ENCODE measurements at places on chromosomes 2 and 18.

DNA sequence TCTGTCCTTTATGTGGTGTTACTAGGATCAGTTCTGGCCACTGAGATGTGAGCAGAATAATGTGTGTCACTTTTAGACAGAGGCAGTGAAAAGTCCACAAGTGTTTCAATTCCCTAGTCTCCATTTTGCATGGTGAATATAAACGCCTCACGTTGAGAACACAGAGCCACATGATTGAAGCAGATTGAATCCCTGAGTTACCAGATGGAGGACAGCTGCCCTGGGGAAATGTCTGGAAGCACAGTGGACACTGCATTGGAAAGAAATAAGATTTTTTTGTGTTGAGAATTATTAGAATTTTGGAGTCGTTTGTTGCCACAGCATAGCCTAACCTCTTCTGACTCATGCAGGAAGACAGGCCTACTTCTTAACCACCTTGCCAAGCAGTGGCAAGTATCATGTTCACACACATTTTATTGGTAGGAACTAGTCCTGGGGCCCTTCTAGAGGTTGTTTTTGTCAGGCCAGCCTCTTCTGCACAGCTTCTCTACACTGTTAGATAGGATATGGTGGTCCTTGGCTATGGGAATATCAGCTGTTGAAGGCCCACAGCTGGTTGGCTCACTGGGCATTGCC is 188.6 kb downstream of the TMEM182 start:
- no peak for DNase-seq

DNA sequence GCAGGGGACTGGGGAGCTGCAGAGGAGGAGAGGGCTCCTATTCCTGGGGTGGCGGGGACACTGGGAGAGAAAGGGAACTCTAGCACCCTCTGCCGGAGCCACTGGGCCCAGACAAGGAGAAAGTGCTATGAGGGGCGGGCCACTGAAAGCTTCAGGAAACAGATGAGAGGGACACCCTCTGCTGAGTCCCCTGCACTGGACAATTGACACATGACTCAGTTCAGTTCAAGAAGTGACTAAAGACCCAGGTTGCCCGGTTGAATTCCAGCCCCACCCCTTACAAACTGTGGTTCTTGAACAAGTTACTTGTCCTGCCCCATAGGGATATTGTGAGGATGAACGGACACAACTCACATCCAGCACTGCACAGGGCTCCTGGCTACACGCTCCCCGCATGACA is 5.0 kb downstream of the RUFY4 start:
- DNase-seq: peak; percentile 20

- no peak for DNase-seq
These were observed 175.6 kb downstream of the MC4R start for GRCh38 chr18:60196836-60197606.

DNA sequence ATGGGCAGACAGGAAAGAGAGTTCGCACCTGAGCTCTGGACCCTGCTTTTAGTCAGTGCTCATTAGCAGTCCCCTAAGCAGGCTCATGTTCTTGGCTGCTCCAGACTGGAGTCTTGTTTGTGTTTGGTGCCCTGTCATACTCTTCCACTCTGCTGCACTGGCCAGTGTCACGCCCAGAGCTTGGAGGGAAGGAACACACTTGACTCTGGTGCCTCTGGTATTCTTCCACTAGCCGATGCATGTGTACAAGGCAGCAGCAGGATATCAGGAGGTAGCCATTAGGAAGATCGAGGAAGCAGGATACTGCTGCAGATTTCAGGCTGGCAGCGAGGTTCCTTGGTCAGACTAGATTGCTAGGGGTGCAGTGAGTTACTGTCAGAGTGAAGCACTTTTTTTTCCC is 81.4 kb upstream of the B3GNT2 start:
- DNase-seq: no peak

DNA sequence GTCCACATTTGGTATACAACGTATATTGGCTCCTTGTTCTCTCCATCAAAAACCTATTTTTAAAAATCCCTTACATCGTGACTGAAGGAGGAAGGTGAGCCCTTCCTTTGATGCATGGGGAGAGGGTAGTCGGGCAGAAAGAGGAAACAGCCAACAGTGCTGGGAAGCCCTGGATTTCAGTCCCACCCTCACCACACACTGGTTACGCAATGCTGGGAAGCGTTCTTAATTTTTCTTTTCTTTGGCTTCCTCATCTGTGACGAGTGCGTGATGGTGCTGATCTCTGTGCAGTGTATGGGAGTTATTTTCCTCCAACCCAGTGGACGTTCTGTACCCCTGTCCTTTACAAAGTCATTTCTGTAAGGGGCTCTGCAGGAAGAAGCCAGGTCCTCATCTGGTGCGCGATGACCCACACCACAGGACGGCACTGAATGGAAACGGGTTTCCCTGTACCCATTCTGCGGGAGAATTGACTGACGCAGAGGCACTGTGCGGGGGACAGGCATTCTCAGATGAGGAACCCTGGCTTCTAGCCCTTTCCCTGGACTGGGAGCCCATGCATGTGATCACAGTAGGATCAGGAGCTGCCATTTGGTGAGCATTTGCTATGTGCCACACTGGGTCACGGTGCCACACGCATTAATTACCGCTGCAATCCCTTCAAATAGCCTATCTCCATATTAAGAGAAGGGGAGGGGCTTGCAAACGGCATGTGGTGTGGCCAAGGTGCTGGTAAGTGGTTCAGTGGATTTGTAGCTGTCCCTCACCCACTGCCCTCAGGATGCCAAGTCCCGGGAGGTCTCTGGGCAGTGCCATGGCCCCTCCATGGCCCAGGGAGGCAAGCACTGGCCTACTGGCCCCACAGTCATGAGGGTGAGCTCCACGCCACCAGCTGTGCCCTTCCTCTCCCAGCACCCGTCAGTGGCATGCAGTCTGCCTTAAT is 4.3 kb downstream of the COLEC11 start:
- no peak for DNase-seq

DNA sequence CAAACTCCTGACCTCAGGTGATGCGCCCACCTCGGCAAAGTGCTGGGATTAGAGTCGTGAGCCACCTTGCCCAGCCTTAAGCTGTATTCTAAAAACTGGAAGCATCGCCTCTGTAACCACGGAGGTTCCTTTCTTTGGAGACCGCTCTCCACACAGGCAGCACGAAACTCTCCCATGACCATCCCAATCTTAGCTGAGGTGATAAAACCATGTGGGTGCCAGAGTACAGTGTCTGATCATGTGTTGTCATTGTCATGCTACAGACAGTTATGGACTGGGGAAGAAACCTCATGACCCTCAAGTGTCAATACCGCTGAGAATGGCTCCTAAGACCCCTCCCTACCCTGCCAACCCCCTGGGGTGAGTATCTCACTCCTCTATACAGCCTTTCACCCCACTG is 41.4 kb upstream of the EPG5 start:
- no peak for DNase-seq

DNA sequence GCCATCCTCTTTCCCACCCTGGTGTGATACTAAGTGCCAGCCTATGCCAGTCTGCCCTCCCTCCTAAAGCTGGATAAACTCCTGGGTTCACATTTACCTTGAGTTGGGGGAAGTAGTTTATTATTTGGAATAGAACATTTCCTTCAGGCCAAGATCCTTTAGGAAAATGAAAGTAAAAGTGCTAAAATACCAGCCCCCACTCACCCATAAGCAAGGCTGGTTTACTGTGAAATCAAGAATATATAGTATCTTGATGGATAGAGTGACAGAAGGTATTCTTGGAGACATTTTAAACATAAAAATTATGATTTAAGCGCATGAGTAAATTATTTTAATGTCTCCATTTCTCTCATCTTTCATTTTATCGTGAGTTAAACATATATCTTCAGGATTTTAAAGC is 27.1 kb downstream of the ZNF532 start:
- DNase-seq: no peak

DNA sequence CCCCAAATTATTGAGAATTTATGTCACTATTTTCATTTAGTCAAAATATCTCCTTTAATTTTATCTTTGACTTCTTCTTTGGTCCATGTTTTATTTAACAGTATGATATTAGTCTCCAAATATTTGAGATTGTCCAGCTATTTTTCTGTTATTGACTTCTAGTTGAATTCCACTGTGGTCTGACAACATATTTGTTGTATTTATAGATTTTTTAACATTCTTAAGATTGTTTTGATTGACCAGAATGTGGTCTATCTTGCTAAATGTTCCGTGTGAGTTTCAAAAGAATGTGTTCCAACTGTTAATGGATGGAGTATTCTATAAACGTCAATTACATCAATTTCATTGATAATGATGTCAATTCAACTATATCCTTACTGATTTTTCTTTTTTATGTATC is 1452.1 kb downstream of the SUCLG1 start:
- DNase-seq: no peak

GRCh38 chr2:38462121-38462661 is 85.1 kb upstream of the ATL2 start:
- peak; percentile 58 for DNase-seq

- no peak for DNase-seq
These were observed 180.2 kb downstream of the INHBB start for GRCh38 chr2:120526047-120526562.

DNA sequence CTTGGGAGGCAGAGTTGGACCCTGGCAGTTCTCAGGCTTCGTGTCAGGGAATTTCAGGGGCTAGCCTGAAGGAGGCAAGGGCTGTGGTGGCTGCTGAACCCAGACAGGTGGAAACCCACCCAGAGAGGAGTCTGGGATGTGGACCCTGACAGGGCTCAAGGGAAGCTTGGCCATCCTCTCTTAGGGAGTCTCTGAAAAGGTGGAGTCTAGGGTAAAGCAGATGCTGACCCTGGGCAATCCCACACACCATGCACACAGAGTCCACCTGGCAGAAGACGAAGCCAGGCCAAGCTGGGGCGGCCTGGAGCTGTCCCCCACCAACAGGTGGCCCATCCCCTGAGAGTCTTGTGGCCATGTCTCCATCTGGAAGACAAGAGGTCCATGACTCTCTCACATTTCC is 41.2 kb upstream of the TEX51 start:
- no peak for DNase-seq

GRCh38 chr18:21458310-21458709 is 142.2 kb downstream of the ESCO1 start:
- no peak for DNase-seq

DNA sequence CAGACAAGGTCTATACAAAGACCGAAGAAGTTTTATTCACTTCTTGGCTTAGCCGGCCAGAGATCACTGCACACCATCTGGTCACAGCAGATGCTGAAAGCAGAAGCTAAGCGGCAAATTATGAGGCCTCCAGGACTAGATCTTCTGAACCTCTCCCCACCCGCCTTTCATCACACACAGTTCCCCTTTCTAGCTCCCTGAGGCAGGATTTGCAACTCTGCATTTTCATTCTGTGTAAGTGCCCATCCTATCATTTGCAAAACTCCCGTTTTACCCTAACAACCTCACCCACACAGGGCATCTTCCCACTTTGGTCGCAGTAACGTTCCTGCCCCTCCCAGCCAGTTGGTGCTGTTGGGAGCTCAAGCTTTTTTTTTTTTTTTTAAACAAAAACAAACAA is 3.1 kb upstream of the MOB1A start:
- DNase-seq: peak; percentile 60

DNA sequence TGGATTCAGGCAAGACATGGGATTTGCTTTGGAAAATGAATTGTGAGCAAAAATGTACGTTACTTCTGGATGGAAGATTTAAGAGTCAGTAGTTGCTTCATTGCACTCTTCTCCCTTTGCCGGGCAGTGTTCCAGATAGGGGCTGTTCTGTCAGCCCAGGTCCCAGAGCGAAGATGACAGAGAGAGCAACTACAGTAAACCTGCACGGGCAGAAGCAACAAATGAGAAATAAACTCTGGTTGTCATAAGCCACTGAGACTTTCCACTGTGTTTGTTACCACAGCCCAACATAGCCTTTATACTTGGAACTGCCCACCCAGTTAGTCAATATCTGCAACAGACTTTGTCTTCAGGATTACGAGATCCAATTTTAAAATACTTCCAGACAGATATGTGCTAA is 83.3 kb downstream of the CACNB4 start:
- no peak for DNase-seq

DNA sequence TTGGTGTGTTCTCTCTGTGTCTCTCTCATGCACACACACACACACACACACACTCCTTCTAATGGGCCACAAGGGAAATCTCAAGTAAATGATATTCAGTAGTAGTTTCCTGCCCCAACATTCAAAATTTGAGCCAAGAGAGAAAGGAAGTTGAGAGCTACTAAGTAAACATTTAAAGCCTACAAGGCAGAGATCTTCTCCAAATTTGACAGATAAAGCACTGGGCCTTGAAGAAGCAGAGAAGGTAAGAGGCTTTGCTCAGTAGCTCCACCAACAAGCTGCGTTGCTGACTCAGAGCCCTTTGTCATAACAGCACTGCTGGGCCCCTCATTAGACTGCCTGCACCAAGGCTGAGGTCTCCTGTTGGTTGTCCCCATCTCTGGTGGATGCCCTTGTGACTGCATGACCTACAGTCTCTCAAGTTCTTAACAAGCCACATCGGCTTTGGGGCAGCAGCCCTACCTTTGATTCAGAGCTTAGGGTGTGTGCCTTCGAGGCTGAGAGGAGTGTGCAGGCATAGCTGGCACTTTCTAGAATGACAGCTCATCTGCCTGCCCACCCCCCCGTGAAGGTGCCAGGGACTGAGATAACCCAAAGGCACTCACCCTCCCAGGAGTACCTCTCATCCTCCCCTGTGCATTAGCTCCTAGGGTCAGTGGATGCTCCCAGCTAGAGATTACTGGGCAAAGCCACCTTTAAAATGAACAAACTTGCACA is 32.3 kb upstream of the NEB start:
- peak; percentile 71 for DNase-seq

GRCh38 chr2:54479424-54479823 is 23.3 kb downstream of the SPTBN1 start:
- DNase-seq: no peak

DNA sequence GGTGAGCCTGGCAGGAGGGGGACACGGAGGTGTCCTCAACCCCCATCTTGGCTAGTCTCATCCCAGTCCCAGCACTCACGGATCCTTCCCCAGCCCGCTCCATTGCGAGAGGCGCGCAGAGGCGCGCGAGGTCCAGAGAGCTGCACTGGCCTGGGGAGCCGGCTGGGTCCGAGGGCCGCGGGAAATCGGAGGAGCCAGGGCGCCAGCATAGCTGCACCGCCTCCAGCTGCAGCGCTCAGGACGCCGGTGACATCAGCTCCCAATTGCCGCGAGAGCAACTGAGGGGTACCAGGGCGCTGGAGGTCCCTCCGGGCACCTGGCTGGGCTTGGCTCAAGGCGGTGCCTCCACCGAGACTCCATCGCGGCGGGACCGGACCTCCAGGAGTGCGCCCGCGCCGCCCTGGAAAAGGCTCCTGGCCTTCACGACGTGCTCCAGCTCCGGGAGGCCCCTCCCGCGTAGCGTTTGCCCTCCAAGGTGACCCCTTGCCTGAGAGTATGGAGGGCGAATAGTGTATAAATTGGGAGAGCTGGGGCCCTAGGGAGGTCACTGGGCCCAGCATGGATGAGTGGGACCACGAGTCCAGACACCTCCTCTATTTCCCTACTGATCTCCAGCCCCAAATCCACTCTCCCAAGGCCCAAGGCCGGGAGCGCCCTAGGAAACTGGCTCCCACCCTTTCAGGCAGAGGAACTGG is 5.5 kb downstream of the RTKN start:
- DNase-seq: no peak

- no peak for DNase-seq
These were observed 102.1 kb downstream of the PXDN start for GRCh38 chr2:1642066-1642861.

- no peak for DNase-seq
These were observed 73.7 kb downstream of the FTCDNL1 start for GRCh38 chr2:199777315-199777714.

All from activated CD4-positive, alpha-beta T cell treated with anti-CD3 and anti-CD28 coated beads, Interleukin-2, amount 50 U/mL, for 16 hours (primary cell).